Activated gamma-delta T cell treated with anti-CD3 and anti-CD28 coated beads, Interleukin-2, amount 50 U/mL, for 16 hours (primary cell): ENCODE measurements at places on chromosomes 7 and 10.

DNA sequence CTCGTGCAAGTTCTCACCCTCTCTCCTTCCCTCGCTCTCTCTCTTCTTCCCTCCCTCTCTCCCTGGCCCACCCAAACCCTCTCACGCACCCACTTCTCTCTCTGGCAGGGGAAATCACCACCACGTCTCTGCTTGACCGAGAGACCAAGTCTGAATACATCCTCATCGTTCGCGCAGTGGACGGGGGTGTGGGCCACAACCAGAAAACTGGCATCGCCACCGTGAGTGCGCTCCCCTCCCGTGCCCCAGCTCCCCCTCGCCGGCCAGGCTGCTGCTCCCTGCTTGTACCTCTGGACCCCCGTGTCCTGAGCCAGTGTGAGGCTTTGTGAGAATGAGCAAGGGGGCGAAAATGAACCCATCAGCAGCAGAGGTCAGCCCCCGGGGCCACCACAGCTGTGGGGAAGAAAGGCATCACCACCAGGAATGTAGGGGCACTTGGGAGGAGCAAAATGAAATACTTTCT lies 25.5 kb downstream of the C10orf105 start:
- DNase-seq, result no peak

DNA sequence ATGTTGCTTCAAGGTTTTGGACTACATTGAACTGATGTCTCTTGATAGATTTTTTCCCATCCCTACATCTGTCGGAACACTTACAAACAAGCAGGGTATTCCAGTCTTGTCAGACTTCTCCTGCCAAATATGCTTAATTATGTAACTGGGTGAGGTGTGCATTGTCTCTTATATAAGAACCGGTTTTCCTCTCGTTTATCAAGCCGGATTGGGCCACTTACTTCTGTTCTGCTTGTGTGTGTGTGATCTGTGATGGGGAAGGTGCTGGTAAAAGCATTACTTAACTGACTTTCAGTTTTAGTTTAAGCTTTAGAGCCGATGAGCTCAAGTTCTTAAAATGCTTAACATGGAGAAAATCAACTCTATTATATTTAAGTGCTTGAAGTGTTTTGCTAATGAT lies 57.9 kb downstream of the OTUD1 start:
- DNase-seq, result no peak

DNA sequence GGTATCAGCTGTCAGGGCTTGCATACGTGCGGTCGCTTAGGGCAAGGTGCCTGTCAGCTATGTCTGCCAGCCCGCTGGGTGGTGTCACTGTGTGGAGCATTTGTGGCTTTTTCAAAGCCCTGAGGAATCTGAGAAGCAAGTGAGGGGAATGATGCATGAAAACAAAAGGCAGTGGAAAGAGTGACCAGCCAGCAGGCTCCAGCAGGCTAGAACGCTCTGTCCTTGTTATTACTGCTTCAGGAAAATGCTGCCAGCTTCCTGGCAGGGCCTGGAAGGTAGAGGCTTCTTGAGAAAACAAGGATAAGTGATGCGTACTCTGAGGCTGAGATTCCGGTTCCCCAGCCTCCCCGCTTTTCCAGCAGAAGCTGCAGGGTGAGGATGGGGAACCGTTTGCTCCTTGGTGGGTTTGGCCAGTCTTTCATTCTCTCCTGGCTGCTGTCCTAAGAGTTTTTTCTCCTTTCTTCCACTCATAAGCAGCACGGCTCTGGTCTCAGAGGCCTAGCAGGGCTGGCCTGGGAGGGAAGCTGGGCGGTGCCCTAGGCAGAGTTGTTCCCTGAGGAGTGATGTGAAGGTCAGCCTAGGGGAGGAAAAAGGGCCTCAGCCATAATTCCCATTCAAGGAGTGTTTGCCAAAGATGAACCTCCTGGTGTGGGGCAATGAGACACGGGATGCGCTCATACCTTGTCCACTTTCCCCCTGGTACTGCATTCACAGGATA lies 42.8 kb upstream of the MKLN1 start:
- no peak for DNase-seq

- no peak for DNase-seq
Measured at GRCh38 chr10:95464280-95464679, 96.9 kb downstream of the SORBS1 start.

- DNase-seq, result no peak
Measured at GRCh38 chr10:44020322-44021111, 364.4 kb downstream of the CXCL12 start.

GRCh38 chr7:107394831-107395230 lies 75.0 kb upstream of the GPR22 start:
- DNase-seq, result no peak

- no peak for DNase-seq
Measured at GRCh38 chr7:15885678-15886077, 199.2 kb upstream of the MEOX2 start.

- DNase-seq, result no peak
Measured at GRCh38 chr7:116710764-116711452, 38.9 kb downstream of the MET start.

DNA sequence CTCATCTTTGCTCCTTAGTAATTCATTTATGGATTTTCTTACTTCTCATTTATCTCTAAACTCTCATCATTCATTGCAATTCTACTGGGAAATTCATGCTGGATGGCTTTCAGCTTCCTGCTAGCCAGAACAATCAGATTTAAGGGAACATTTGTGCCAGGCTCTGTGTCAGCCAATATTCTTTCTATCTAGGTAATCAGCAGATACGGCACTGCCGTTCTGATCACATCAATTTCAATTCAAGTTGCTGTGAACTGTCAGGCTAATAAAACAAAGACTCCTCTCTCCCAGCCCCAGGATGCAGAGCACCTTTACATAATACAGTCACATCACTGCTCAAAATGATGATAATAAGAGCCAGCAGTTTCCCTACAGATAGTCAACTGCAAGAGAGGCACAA lies 468.3 kb downstream of the SORCS1 start:
- DNase-seq, result no peak

DNA sequence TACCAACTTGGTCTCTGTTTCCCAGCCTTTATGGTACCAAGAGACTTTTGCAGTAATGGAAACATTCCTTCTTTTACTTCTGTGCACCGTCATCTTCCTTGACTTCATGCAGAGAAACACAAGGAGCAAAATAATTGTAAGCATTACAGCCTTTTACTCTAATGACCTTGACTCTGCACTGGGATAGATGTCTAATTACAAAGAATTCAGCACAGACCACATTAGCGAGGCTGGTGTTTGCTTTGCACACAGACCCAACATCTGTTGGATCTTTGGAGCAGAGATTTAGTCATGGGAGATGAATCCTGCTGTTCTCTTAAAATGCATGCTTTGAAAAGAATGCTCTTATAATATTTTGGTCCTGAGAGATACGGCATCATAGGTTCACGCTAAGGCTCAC lies 261.6 kb downstream of the TWIST1 start:
- no peak for DNase-seq

DNA sequence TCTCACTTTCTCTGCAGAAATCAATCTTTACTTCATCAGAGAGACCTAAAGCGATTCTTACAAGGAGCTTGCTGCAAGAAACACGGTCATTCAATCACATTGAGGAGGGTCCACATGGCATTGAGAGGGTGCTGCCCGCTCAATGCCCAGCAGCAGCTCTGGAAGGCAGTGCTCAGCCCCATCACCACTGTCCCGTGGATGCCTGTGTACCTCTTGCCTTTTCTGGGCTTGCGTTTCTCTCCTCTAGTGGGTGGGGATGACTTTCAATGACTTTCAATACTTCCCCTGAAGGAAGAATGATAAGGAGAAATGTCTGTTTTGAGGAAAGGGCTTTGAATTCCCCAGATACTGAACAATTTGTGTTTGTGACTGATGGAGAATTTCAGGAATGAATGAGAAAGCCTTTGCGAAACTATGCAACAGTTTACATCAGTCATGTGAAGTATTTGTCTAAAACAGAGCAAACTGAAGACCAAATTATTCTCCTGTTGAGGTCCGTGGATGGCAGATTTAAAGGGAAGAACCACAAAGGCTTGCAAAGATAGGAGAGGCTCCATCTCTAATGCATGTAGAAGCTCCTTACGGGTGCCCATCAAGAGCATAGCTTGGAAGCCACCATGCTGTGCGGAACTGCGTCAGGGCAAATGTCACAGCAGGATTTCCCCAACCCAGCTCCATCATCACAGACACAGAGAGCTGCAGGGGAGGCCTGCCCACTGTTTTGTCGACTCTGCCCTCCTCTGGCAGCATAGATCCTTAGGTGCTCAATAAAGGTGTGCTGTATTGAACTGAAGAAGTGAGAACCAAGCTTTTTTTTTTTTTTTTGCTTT lies 6.6 kb upstream of the ZNF22 start:
- no peak for DNase-seq

- no peak for DNase-seq
Measured at GRCh38 chr7:40587419-40587818, 452.6 kb downstream of the SUGCT start.

DNA sequence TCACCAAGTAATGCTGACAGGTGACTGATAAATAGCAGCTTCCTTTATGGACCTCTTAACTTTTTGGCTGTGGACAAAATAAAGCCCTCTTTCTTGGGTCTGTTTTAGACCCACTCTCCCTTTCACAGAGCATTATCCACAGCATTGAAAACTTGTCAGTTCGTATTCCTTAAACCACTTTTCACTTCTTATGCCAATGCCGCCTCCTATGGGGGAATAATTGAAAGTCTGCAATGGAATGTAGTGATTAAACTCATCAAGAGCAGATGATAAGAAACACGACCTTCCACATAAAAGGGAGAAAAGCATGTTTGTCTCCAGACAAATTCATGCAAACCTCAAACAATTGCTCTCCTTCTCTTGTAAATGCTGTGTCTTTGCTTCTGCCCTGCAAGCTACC lies 153.4 kb downstream of the SORCS1 start:
- DNase-seq, result no peak

DNA sequence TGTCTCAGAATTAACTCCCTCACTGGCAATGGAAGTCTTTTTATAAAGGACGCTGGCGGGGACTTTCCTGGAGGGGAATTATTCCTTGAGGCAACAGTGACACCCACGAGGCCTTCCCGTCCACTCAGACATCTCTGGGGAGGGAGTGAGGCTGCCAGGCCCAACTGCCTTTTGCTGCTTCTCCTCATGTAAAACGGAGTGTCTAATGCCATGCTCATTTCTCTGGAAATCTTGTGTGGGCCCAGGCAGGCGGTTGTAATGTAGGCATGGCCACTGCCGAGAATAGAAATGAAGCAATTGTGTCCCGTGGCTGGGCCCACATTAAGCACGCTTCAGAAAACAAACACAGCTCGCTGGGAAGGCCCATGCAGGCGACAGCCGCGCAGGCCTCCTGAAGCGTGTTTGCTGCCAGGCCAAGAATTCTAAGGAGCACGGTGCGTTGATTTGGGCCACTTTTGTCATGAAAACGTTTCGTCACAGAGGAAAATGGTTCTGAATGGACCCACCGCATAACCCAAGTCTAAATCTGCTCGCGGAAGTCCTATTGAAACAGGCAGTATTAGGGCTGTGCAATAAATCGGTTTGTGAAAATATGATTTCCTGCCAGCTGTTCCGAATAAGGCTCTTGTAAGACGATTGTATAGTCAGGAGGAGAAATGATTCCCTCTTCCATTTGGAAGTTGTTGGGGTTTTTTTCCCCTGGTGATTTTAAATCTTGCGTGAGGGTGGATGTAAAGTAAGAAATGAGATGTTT lies 104.2 kb upstream of the CHST15 start:
- no peak for DNase-seq

DNA sequence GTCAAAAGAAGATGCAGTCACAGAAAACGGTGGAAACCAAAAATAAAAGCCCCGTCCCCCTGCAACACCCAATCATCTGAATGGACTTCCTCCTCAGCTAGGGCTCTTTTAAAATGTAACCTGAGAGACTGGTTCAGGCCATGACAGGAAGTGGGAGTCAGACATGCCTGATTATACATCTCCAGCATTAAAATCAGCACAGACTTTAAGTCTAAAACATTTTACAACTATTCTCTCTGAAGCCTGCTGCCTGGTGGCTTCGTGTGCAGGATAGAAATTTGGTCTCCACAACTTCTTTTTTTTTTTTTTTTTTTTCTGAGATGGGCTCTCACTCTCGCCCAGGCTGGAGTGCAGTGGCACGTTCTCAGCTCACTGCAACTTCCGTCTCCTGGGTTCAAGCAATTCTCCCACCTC lies 30.3 kb downstream of the HACD1 start:
- DNase-seq, result no peak

DNA sequence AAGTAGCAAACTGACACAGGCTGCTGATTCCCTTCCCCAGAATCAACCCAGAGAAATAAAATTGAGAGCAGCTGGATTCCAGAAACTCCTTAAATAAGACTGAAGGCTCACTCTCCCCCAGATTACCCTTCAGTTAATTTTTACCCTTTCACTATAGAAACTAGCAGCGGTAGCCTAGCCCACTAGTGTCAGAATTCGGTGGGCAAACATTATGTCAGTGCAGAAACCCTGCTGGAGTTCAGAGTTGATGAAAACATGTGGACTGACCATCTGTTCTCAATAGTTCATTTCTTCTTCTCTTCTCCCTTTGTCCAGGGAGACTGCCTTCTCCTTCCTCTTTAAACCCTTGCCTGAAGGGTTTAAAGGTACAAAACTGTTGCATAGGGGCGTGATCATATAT lies 100.1 kb downstream of the PODXL start:
- DNase-seq, result no peak

DNA sequence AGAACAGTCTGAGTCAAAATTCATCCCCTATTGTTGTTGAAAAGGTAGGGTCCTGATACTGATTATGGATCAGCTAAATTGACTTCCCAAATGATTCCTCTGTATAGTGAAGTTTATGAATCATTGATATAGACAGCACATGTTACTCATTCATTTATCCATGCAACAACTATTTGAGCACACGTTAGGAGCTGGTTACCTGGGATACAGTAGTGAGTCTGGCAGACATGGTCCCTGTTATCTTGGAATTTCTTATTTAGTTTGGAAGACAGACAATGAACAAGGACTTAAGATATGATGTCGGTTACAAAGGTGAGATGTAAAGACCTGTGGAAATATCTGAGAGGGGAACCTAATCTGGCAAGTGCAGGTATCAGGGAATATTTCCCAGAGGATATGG lies 28.0 kb upstream of the KIAA1217 start:
- no peak for DNase-seq

DNA sequence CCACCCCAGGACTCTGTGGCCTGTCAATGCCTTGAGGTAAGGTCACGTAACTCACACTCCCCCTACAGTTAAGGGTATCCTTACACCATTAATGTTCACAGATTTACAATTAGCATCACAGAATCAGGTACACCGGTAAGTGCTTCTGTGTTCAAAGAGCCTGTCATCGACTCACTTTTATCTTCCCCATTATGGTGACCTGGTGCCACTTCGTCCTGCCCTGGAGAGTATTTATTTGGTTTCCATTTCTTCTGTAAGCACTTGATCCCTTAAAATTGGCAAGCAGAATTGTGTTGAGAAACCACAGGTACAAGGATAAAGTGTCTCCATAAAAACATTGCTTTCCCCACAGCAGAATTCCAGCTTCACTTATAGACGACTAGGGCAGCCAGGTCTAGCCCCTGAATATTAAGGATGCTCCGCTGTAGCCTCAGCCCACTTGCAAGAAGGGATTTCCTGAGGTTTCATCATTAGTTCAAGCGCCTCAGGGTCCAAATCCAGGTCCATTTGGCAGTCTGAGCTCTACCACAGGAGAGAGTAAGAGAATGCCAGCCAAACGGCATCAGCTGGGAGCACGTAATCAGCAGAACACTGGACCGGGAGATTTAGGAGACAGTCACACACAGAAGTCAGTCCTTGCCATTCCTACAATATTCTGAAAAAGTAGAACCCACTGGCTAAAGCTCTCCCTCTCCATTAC lies 10.1 kb downstream of the ATXN7L1 start:
- no peak for DNase-seq

- DNase-seq, result no peak
Measured at GRCh38 chr7:134874407-134874806, 95.0 kb downstream of the CALD1 start.
